Stomach (tissue), 19 donors: ENCODE measurements at places on chromosomes 3 and 15. TPM values are rescaled to one million over a fixed set of nuclear protein-coding genes. Genes with fewer than 3 reads are reported as not detected.

- no peak overlapping the region for H3K27ac ChIP-seq
- peaks cover 5% of the 10 kb centered on the region for H3K4me1 ChIP-seq
- H3K36me3 ChIP-seq, result no peaks in the 10 kb centered on the region
- no peak overlapping the region for H3K4me3 ChIP-seq
- no peaks in the 10 kb centered on the region for H3K27me3 ChIP-seq
- no peak for DNase-seq
These were observed 4.4 kb upstream of the BRPF1 start for GRCh38 chr3:9727041-9727595.

- no peak overlapping the region for H3K27ac ChIP-seq
- no peaks in the 10 kb centered on the region for H3K36me3 ChIP-seq
- H3K4me3 ChIP-seq, result no peak overlapping the region
- no peaks in the 10 kb centered on the region for H3K4me1 ChIP-seq
- no peak for DNase-seq
These were observed 28.0 kb upstream of the GABRA5 start for GRCh38 chr15:26838742-26839460.

The PLSCR2 gene
- 0.73 TPM for total RNA-seq

GRCh38 chr15:97961067-97961954 lies 808 bp downstream of the ARRDC4 start:
- peak overlapping the region; percentile 85 for H3K4me3 ChIP-seq
- peaks cover 15% of the 10 kb centered on the region for H3K4me1 ChIP-seq
- peak; percentile 53 for DNase-seq
- peaks cover 6% of the 10 kb centered on the region for H3K36me3 ChIP-seq

DNA sequence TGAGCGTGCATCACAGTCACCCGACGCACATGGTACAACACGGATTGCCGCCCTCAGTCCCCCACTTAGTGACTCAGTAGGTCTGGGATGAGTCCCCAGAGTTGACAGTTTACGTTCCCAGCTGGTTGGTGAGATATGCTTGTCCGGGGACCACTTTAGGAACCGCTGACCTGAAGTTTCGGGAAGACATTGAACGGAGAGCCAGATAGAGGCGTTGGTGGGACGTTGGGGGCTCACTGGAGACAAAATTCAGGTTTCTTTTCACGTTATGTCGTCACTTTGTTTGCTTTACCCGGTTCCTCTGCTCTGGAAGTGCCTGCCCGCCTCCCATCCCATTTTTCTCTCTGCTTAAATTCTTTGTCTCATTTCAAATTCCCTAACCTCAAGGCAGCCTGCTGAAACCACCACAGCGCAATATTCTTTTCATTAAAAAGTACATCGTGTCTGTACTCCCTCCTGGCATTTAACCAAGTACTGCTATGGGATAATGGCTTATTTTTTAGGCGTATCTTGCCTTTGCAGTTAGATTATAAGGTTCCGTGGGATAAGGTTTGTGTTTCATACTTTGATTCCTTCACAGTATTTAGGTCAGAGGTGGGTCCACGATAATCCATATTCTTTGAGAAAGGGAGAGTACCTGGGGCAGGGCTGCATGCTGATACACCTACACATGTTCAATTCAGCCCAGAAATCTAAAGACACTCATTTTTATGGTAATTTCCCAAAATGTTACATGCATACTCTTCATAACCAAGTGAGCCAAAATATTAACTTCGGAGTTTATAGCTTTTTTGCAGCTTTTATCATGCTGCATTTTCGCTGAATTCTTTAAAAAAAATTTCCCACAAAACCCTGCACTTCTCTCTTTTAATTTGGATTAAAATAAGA lies 921 bp downstream of the LMLN start:
- peaks cover 52% of the 10 kb centered on the region for H3K4me1 ChIP-seq
- peaks cover 13% of the 10 kb centered on the region for H3K36me3 ChIP-seq

The SNX22 gene
- not detected for total RNA-seq

DNA sequence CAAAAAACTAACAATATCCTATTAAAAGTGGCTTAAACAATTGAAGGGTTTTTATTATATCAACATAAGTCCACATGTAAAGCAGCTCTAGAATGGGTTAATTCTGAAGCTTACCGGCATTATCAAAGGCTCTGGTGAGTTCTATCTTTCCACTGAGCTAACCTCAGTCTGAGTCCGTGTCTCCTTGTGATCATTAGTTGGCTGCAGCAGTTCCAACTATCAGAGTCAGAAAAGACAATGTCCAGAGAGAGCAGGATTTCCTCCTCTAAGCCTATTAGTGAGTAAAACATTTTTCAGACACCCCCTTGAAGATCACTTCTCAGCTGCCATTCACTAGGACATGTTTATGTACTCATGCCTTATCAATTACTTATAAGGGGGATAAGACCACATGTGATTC lies 49.9 kb downstream of the DHX36 start:
- H3K27me3 ChIP-seq, result no peaks in the 10 kb centered on the region
- DNase-seq, result no peak
- H3K4me1 ChIP-seq, result no peaks in the 10 kb centered on the region
- H3K4me3 ChIP-seq, result no peak overlapping the region
- H3K36me3 ChIP-seq, result peaks cover 77% of the 10 kb centered on the region
- no peak overlapping the region for H3K27ac ChIP-seq

The LINGO1 gene
- not detected for total RNA-seq

The POC1A gene
- total RNA-seq, result not detected

DNA sequence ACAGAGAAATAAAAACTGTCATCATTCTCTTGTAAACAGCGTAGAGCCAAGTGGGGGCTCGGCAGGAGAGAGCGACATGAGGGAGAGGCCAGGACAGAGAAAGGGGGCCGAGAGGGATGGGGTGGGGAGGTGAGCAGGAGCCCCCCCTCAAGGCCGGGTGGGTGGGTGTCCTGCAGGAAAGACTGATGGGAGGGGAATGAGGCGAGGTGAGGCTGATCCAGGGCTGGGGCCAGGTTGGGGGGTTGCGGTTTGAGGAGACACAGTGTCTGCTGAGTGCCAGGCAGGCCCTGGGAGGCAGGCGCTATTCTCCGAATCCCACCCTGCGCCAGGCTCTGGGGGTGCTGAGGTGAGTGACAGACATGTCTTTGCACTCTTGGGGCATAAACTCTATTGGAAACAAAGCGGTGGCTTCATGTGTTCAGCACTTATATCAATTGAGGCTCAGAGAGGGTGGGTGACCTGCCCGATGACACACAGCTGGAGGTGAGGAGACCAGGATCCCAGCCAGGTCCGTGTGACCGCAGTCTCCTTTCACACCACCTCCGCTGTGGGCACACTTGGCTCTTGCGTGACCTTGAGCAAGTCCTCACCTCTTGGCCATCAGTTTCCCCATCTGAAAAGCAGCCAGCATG lies 19.6 kb upstream of the CSPG4 start:
- peaks cover 2% of the 10 kb centered on the region for H3K4me1 ChIP-seq
- H3K36me3 ChIP-seq, result no peaks in the 10 kb centered on the region
- no peak for DNase-seq
- H3K27me3 ChIP-seq, result no peaks in the 10 kb centered on the region
- peak overlapping the region; percentile 22 for H3K27ac ChIP-seq
- no peak overlapping the region for H3K4me3 ChIP-seq

GRCh38 chr3:52005571-52005986 lies 9.9 kb upstream of the RPL29 start:
- no peaks in the 10 kb centered on the region for H3K36me3 ChIP-seq
- no peaks in the 10 kb centered on the region for H3K27me3 ChIP-seq
- peak; percentile 88 for DNase-seq

The ZNF80 gene
- not detected for total RNA-seq

GRCh38 chr3:17995769-17996168 lies 253.3 kb upstream of the TBC1D5 start:
- H3K36me3 ChIP-seq, result no peaks in the 10 kb centered on the region
- no peak for DNase-seq
- H3K27me3 ChIP-seq, result no peaks in the 10 kb centered on the region
- no peak overlapping the region for H3K4me3 ChIP-seq

The ERC2 gene
- 3.1 TPM for total RNA-seq

DNA sequence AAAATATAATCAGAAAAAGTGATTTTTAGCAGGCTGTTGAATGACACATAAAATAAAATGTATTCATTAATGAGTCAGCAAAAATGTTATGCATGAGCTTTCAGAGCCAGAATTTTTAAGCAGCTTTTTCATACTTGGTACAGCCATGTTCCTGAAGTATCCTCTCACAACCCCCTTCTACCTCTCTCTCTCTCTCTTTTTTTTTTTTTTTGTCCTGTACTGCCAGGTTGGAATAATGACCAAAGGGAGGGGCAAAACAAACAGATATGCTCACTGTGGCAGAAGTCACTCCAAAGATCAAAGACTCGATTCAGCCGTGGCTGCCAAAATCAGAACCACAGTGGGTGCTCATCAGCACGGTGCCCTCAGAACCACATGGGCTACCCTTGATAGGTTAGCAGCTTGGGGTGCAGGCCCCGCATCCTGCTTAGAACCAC lies 383.0 kb downstream of the ZBTB20 start:
- peaks cover 5% of the 10 kb centered on the region for H3K4me1 ChIP-seq
- no peak overlapping the region for H3K27ac ChIP-seq
- no peak overlapping the region for H3K4me3 ChIP-seq

- H3K36me3 ChIP-seq, result no peaks in the 10 kb centered on the region
- no peak for DNase-seq
- H3K4me3 ChIP-seq, result no peak overlapping the region
- H3K27me3 ChIP-seq, result no peaks in the 10 kb centered on the region
- H3K27ac ChIP-seq, result no peak overlapping the region
These were observed 42.9 kb downstream of the UACA start for GRCh38 chr15:70720228-70721016.

DNA sequence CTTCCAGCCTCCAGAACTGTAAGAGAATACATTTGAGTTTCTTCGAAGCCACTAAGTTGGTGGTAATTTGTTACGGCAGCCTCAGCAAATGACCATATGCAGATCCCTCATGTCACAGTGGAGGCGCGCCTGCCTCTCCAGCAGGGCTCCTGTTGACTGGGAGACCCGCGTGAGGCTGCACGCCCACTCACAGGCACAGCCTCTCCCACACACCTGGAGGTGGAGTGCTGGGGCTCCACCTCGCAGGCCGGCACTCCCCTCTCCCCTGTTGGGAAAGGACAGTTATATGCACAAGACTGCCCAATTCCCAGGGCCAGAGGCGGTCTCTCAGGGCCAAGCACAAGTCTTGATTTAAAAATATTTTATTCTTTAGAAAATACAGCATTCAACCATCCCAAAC lies 2.8 kb upstream of the TLR9 start:
- H3K27ac ChIP-seq, result no peak overlapping the region
- DNase-seq, result no peak
- H3K4me3 ChIP-seq, result no peak overlapping the region
- peaks cover 63% of the 10 kb centered on the region for H3K36me3 ChIP-seq
- peaks cover 17% of the 10 kb centered on the region for H3K4me1 ChIP-seq

GRCh38 chr15:38665586-38666305 lies 101.1 kb upstream of the RASGRP1 start:
- no peak overlapping the region for H3K27ac ChIP-seq
- no peak for DNase-seq
- H3K4me3 ChIP-seq, result no peak overlapping the region
- H3K36me3 ChIP-seq, result no peaks in the 10 kb centered on the region
- no peaks in the 10 kb centered on the region for H3K4me1 ChIP-seq
- H3K27me3 ChIP-seq, result no peaks in the 10 kb centered on the region

The NANOGP8 gene
- not detected for total RNA-seq

The TERC gene
- 717 TPM for total RNA-seq
